ENCODE measurements at places on chromosomes 6 and 20.

- DNase-seq = peak; percentile 2
Measured at GRCh38 chr6:33082702-33083101, 6.9 kb downstream of the HLA-DPB1 start.

- no peak for DNase-seq
Measured at GRCh38 chr6:57019434-57019833, 27.1 kb upstream of the KIAA1586 start.

DNA sequence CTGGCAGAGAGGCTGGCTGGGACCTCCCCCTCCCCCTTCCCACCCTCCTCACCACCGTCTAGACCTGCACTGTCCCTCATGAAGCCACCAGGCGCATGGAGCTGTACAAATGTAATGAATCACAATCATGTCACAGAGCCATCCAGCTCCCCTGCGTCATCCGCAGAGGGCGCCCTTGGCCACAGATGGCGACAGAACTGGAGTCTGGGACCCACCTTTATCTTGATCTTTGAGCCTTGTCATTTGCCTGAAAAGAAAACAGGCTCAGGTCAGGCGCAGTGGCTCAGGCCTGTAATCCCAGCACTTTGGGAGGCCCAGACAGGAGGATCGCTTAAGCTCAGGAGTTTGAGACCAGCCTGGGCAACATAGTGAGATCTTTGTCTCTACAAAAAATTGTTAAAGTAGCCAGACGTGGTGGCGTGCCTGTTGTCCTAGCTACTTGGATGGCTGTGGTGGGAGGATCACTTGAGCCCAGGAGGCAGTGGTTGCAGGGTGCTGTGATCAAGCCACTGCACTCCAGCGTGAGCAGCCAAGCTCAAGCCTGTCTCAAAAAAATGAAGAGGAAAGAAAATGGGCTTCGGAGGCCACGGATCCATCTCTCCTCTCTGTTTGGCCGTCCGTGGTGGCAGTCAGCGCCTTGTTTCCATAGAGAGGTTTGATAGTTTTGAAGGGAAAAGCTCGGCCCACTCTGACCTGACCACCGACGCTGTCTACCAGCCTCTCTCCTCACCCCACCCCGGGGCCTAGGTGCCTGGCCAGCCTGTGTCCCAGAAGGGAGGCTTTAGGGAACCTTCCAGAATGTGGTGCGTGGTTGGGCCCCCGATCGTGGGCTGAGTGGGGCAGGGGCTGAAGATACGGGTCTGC, 6.2 kb downstream of the COL9A3 start:
- DNase-seq = no peak

- DNase-seq = peak; percentile 53
Measured at GRCh38 chr6:16135066-16135465, 6.2 kb downstream of the MYLIP start.

DNA sequence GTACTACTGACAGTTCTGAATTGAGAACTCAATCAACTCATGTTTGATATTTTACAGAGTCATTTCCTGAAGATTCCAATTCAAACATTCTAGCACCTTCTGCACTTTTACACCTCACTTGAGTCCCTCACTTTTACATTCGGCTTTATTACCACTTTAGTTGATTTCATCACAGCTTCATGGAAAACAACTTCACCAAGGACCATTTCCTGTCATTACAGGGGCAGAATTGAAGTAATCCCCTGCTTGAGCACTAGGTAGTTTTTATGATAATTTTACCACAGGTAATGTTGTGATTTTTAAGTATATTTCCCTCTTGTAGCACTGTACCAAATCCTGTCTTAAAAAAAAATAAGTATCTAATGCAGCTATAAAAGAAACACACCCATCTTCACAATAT, 312.9 kb downstream of the BTBD9 start:
- DNase-seq = no peak

- no peak for DNase-seq
Measured at GRCh38 chr6:144460327-144461095, 175.4 kb downstream of the UTRN start.

DNA sequence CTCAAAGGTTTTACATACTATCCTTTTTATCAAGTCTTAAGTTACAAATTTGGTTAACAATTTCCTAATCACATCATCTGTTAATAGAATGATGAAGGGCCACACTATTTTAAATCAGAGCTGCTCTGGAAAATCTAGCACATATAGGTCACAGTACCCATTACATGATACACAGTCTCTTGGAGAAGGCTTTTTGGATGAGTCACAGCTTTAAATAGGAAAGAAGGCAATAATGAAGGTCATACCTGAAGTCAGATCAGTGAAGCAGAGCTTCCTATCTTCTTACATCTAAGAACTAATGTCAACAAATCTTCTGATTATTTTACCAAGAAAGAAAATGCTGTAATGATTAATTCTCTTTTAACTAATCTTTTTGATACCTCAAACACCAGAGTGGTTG, 248.5 kb downstream of the BTBD9 start:
- DNase-seq = no peak

GRCh38 chr6:85192596-85192995, 257.3 kb upstream of the NT5E start:
- DNase-seq = no peak

DNA sequence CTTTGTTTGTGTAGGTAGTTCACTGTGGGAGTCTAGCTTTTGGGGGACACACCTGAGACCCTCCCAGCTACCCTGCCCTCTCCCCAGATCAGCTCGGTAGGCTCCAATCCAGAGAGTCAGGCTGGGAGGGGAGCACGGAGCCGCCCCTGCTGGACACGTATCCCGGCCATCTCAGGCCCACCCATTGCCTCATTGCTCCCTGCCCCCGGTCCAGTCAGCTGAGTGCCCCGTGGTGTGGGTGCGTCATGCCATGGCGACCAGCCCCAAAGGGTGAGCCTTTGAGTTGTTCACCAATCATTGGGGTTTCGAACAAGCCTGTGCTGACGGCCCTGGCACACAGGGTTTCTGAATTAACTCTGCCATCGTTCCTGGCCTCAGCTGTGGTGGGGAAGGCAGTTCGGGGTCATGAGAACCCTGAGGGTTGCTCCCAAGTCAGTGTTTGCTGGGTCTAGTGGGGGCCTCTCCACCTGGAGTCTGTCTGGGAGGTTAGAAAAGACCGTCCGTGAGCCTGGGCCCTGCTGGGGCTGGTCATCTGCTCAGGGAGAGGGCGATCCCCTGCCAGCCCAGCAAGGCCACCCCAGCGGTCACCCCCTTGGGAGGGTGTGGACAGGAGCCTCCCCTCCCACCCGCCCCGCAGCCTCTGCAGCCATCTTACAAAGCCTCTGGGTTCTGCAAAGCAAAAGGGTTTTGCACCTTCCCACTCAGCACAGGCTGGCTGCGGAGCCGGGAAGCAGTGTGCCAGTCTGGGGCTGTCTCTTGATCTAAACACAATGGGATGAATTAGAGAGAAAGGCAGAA, 34.5 kb downstream of the NTSR1 start:
- no peak for DNase-seq

DNA sequence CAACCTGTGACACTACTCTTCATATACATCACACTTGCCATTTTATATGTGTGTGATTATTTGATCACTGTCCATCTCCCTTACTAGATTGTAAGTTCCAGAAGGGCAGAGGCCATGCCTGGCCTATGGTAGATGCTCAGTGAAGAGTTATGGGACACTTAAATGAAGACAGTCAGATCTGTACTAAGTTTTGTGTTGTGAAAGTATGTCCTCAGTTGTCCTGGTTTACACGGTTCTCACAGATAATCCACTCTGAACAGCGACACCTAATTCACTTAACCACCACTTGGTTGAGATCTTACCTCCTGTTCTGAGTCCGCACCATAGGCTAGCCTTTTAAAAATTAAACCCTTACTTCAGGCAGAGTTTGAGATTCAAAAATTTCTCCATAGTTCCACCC, 434.1 kb upstream of the SOX4 start:
- no peak for DNase-seq

GRCh38 chr6:52375780-52376556, 14.0 kb downstream of the PAQR8 start:
- DNase-seq = no peak

- DNase-seq = peak; percentile 73
Measured at GRCh38 chr6:39309942-39310531, 4.2 kb downstream of the KCNK17 start.

GRCh38 chr6:10759312-10759839, 11.8 kb downstream of the TMEM14B start:
- peak; percentile 93 for DNase-seq

GRCh38 chr6:40504274-40504673, 82.9 kb downstream of the LRFN2 start:
- no peak for DNase-seq

DNA sequence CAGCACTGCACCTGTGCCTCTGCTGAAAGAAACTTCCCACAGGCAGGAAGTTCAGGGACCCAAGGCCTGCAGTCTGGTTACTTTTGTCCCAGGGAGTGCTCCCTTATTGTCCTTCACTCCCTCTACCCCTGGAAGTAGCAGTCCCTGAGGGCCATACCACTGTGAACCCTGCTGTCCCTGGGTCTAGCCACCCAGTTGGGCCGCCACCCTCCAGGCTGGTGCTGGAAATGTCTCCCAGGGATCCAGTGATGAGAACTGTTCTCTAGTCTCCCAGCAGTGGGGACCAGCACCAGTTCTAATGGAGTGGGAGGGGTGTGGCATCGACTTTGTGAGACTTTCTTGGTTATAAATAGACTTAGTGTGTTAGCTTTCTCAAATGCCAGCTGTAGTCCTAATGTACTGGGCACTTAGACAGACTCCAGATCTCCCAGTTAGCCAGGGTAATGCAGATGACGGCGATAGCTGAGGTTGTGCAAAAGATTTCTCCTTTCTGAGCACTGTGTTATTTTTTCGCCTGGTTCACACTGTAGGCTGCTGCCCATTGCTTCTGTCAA, 462.5 kb downstream of the CDH26 start:
- no peak for DNase-seq

DNA sequence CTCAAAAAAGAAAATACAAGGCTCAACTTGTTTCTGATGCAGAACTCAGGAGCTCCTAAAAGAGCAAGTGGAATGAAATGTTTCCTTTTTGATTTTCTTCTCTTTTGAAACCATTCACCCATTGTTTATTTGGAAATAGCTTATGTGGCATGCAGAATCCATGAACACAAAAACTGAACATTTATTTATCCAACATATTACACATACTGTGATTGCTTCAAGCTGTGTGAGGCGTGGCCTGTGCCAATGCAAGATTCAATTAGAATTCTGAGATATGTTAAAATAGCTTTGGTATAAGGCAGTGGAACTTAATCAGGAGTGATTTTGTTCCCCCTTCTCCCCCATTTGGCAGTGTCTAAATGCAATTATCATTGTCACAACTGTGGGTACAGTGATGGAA, 45.9 kb upstream of the CARMIL1 start:
- DNase-seq = peak; percentile 28

DNA sequence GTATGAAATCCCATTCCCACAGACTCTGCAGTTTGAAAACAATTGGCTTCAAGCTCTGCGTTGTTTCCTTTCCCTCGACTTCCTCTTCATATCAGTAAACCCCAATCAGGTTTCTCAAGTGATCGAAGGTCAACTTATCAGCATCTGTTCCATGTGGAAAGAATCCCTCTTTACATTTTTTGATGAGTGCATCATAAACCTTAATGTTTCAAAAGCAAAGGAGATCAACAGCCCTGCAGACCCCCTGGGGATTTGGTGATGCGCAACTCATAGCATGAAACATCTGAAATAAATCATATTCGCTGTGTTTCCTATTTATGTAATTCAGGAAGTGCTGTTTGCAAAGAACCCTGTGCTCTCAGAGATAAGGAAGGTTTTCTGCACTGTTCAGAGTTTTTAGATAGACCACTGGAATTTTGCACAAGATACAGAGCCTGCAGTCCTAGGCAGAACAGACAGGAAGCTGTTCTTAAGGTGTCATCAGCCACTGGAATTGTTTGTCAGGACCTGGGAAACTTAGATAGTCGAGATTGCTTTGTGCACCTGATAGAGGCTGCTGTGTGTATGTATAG, 216.0 kb downstream of the HIVEP2 start:
- peak; percentile 80 for DNase-seq

DNA sequence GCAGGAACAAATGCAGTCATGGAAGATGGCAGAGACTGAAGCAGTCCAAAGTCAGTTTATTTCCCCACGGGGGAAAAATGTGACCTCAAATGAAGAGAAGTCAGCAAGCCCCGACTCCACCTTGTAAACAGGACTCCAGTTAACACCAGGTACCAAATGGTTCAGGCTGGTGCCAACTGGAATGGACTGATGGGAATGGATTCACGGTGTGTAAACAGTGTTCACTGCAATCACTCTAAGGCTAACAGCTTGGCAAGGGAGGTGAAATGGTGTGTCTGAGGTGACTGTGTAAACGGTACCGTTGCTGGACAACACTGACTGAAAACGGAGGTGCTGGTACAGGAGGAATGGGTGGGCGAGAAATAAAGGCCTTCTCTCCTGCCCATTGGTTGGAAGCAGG, 12.0 kb downstream of the PLAGL2 start:
- no peak for DNase-seq

- DNase-seq = no peak
Measured at GRCh38 chr20:56465997-56466396, 2.4 kb upstream of the RTF2 start.

DNA sequence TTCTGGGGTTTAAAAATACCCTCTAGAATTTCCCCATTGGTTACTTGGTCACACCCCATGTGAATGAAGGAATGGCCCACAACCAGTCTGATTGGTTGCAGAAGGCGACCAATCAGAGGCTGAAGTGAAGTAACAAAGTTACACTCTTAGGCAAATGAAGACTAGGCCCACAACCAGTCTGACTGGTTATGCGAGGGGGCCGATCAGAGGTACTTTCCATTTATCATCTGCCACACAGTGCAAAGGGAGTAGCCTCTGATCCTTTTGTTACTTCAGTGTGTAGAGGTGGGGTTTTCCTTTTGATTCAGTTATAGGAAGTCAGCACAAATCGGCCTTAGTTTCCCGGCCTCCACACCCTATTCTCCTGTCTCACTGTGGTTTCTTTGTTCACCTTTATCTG, 61.2 kb upstream of the SGK1 start:
- no peak for DNase-seq

DNA sequence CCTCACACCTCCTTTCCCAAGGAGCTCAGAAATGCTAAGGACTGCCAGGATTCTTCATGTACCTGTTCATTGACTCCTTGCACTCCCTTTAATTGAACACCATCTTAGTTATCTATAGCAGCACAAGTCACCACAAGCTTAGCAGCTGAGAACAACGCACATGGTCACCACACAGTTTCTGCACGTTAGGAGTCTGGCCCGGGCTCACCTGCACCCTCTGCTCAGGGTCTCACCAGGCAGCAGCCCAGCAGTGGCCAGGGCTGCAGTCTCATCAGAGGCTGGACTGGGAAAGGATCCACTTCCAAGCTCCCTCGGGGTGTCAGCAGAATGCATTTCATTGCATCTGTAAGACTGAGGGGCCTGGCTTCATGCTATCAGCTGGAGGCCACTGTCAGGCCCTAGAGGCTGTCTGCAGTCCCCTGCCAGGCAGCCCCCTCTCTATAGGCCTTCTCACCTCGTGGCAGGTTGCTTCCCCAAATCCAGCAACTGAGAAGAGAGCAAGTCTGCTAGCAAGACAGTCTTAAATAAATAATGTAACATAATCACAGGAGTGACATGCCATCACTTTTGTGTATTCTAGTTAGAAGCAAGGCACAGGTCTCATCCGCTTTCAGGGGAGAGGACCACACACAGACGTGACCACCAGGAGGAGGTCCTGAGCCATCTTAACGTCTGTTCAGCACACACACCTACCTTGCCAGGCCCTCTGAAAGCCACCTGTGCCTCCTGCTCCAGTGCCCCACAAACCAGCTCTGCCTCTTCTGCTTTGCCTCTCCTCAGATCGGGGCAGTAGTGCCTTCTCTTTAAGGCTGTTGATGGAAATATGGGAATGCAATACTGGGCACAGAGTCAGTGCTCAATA, 165.2 kb upstream of the CST7 start:
- DNase-seq = no peak

GRCh38 chr6:82780334-82780733, 285.3 kb downstream of the UBE3D start:
- no peak for DNase-seq
